ENCODE measurements at places on chromosomes 12 and 14.

DNA sequence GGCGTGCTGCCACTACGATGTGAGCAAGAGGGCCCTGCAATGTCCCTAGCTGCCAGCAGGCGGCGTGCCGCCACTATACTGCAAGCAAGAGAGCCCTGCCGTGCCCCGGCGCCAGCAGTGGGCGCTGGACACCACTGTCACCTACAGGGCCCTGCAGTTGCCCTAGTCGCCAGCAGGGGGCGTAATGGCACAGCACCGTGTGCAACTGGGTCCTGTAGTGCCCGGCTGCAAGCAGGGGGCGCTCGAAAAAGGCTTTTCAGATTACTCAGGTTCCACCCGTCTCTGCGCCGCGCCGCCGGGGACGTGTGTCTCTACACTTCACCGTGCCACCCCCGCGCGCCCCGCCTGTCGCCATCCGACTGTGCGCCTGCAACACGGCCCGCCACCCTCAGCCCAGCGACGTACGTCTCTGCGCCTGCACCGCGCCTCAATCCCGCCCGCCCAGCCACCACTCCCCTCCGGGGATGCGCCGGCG lies 1356.9 kb downstream of the TMEM121 start:
- no peak for DNase-seq

GRCh38 chr12:75725521-75726111 lies 214.2 kb upstream of the KRR1 start:
- no peak for DNase-seq

- no peak for DNase-seq
Measured at GRCh38 chr14:29803045-29803444, 124.6 kb downstream of the PRKD1 start.

DNA sequence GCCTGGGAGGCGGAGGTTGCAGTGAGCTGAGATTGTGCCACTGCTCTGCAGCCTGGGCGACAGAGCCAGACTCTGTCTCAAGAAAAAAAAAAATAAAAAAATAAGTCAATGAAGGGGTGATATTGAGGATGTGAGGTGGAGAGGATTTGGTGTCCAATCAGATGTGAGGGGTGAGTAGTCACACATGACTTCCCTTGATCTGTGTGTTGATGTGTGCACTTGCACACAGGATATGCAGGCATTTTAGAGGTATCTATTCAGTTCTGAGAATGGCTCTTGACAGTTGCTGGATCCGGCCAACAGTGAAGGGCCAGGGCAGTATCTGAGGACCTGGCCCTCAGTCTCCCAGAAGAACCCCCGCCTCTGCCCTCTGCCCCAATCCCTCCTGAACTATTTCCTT lies 7.8 kb upstream of the SP7 start:
- DNase-seq: no peak

DNA sequence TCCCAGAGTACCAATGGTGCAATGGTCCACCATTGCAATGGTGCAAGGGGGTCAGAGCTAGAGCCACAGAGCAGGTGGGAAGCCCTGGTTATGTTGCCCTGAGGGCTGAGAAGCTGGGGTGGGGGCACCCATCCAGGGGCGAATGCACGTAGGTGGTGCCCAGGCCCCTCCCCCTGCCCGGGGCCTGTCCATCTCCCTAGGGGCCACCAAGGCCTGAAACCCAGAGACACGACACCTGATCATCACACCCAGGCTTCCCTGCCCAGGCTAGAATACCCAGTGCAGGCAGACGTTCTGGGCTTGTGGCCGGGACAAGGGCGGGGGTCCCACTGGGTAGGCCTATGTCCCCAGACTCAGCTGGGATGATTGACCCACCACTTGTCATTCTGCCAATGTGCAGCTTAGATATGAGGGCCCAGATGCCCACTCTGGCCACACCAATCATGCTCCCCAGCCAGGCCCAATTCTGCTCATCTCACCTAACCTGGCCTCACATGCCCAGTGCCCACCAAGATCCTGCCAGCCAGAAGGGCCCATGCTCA lies 83.2 kb downstream of the ALG10 start:
- no peak for DNase-seq

DNA sequence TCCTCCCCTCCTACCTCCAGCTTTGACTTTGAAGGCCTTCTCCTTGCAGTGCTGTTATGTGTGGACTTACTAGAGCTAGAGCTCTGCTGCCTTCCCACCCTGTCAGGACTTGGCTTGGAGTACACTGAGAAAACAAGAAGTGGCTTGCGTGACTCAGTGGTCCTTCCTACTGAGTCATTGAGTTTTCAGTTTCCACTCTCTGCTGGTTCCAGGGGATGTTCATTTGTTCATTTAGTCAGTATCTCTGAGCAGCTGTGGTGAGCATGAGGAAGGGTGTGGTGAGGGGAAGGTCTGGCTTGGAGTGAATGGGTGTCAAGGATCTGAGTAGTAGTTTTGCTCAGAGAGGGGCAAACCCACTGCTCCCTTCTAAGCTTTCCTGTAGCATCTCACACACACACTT lies 17.2 kb upstream of the ELK3 start:
- no peak for DNase-seq

DNA sequence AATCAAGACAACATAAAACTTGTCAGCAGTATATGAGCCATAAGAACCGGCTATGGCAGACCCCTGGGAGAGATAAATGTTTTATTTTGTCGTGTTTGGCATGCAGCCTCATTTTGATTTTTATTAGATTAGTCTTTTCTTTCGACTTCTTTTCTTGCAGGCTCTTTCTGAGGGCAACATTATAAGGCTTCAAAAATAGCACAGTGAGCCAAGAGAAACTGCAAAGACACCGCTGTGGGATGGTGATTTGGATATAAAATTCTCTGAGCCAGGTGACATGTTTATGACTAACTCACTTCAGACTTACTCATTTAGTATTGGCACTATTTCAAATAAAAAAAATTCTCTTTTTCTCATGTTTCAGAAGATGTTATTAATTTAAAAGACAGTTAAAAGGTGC lies 96.8 kb upstream of the PKP2 start:
- no peak for DNase-seq

DNA sequence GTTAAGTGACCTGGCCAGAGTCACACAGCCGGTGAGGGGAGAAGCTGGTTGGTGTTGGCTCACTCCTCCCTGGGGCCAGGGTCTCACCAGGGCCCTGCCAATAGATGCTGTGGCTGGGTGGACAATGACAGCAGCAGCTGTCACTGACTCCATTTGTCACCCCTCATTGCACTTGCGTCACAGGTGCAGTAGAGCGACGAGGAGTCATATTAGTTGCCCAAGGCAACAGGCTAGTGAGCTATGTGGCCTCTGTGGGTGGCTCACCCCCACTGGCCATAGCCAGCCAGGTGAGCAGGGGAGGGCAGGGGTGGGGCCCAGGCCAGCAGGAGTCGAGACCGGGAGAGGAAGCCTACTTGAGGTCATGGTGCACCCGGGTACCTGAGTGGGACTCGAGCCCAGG lies 9.7 kb downstream of the SLC25A47 start:
- peak; percentile 51 for DNase-seq

DNA sequence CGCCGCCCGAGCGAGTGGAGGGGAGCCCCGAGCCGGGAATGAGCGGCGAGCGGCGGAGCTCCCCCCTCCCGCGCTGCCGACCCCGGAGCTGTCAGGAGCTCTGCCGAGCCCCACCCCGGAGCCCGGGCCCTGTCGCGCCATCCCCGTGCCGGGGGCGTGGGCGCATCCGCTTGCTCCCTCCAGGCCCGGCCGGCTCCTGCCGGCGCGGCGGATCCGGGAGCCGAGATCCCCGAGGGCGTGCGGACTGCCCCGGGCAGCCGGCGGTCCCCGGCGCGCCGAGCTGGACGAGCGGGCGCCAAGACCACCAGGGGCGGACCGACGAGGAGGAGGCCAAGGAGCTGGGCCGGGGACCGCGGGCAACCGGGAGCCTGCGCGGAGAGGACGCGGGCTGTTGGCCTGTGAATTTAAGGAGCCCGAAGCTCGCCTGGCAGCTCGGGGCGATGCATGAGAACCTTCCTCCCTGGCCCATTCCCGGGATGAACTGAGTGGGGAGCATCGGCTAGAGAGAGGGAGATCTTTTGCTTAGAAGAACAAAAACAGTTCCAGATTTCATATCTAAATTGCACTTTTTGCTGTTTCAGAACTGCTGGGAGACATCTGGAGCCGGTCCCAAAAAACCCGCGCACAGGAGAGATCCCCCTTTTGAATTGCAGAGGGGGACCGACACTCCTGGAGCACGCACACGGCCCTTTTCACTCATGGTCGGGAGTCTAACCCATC lies 2.0 kb downstream of the PTHLH start:
- DNase-seq: no peak

GRCh38 chr14:34398024-34398423 lies 64.0 kb downstream of the SPTSSA start:
- DNase-seq: no peak

Data from NCI-H2081 (cell line).